ENCODE measurements at places on chromosomes 5 and 9. TPM values are rescaled to one million over a fixed set of nuclear protein-coding genes. Genes with fewer than 3 reads are reported as not detected.

Gene PCDHA9
- 42.6 TPM for total RNA-seq

Gene PTGES
- total RNA-seq = 2.5 TPM

Gene SPINK7
- total RNA-seq = not detected

Gene MPDZ
- 70.4 TPM for total RNA-seq

Gene CHMP5
- total RNA-seq = 85.8 TPM

Gene BSPRY
- total RNA-seq = not detected

Gene POLR1E
- total RNA-seq = 36.3 TPM

Gene KLF4
- total RNA-seq = 2.2 TPM

Gene PCDHGA1
- 9.1 TPM for total RNA-seq

Gene PCDHB16
- total RNA-seq = 10.6 TPM

Gene GRXCR2
- total RNA-seq = not detected

Gene PGGT1B
- 22.8 TPM for total RNA-seq
